SK-N-SH (cell line): ENCODE measurements at places on chromosomes 2 and 18.

DNA sequence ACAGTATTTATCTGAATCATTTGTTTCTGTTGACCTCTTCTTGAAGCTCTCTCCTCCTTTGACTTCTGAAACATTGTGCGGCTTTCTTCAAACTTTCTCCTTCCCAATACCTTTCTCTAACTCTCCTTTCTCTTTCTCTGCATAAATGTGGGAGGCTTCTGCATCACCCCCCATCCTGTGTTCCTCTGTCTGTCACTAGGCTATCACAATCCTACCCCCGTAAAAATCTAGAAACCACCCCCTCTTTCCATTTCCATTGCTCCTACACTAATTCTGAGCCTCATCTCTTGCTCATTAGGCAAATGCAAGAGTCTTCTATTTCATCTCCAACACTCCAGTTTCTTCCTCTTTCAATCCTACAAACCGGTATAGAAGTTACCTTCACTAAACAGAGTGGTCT is 32.2 kb upstream of the ZNF385B start:
- DNase-seq = no peak

GRCh38 chr2:240576436-240577205 is 8.3 kb downstream of the RNPEPL1 start:
- DNase-seq = no peak

GRCh38 chr2:10426726-10427617 is 21.2 kb downstream of the ODC1 start:
- DNase-seq = peak; percentile 31

- no peak for DNase-seq
Observed at GRCh38 chr2:66109419-66109818, 325.5 kb upstream of the MEIS1 start.

- DNase-seq = peak; percentile 83
Observed at GRCh38 chr18:3012136-3013023, 564 bp downstream of the LPIN2 start.

DNA sequence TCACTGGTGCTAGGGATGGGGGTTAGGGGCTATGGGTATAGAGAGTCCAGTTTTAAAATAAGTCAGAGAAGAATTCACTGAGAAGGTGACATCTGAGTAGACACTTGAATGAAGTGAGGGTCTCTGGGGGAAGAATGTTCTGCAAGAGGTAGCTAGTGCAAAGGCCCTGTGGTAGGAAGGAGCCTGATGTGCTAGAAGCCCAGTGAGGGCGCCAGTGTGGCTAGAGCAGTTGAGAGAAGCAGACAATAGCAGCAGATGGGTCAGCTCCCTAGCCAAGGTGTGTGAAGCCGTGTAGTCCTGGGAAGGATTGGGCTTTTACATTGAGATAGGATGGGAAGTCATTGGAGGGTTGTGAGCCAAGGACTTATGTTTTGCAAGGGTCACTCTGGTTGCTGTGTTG is 105.8 kb upstream of the PELI1 start:
- no peak for DNase-seq

- no peak for DNase-seq
Observed at GRCh38 chr2:102387763-102388546, 32.4 kb downstream of the IL18R1 start.

GRCh38 chr18:76927223-76927725 is 104.9 kb downstream of the ZNF236 start:
- DNase-seq = no peak

DNA sequence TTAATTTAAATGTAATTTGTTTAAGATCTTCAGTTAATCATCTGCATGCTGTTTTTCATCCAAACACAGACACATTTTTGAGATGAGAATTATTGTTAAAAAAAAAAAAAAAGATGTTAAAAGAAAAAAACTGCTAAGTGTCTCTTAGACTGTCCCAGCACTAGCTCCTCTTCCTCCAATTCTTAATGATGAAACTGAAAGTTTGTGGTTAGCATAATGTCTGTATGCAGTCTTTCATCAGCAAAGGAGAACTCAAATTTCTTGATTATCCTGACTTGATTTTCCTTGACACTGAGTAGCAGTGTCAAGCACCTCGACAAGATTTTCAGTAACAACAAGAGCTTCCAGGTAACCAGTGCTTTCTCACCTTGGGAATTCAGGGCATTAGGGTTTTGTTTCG is 274.4 kb downstream of the LRRTM1 start:
- DNase-seq = no peak

GRCh38 chr2:208346756-208347155 is 59.8 kb upstream of the PTH2R start:
- DNase-seq = no peak

DNA sequence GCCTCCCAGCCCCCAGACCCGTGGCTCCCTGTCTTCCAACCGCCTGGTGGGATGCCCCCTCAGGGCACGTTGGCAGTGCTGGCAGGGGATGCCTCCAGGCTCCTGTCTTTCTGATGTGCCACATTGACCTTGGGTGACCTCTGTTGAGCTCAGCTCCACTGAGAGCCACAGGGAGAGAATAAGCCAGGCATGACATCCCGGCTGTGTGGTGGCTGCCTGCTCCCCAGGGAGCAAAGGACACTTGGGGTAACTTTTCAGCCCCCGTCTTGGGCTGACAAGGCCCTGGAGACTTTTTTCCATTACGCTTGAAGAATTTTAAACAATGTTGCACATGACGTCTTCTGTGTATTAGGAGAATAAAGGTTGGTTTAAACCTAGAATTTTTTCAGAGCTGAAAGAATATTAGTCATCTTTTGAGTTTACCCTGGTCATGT is 246.0 kb downstream of the TSN start:
- DNase-seq = no peak

DNA sequence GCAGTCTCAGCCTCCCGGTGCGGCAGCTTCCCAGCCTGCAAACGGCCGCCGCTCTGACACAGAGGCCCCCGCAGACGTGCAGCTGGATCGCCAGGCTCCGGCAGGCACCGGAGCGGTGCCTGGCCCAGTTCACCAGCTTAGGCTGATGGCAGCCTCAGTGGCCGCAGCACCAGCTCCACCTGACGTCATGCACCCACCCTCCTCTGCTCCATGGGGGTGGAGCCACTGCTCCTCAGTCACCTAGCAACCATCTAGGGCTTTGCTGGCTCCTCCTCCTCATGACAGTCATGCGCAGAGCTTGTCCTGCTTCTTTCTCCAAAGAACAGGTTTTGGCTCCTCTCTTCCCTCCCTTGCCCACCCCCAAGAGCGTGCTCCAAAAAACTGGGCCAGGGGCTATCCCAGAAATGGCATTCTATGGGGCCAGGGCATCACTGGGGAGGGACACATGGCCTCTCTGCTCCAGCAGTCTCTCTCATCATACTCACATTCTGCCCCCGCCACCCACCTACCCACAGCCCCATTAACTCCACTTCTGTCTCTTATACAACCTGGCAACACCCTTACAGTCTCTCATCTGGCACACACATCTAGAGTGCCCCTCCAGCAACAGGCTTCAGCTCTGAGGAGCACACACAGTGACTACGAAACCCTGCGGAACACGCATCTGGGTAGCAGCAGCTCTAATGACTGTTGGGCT is 5.5 kb downstream of the DCTN1 start:
- DNase-seq = peak; percentile 99

GRCh38 chr18:56389190-56389589 is 249.2 kb downstream of the TXNL1 start:
- DNase-seq = no peak

GRCh38 chr2:62550461-62550860 is 44.5 kb upstream of the TMEM17 start:
- no peak for DNase-seq

GRCh38 chr2:24971286-24971535 is 544 bp downstream of the DNAJC27 start:
- DNase-seq = no peak

DNA sequence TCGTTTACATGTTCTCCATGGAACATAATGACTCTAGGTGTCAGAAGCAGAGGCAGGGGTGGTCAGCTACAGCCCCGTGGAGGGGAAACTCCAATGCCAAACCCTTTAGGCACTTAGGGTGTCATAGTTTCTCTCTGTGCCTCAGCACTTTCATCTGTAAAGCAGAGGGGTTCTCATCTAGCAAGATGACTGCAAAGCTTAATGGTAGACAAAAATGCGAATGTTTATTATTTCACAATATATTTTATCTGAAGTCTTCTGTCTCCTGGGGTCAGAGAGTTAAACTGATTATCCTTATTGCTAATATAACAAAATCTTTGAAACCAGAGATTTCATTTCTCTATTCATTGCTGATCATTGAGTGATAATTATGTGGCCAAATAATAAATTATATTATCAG is 522.5 kb downstream of the TSN start:
- no peak for DNase-seq

- DNase-seq = no peak
Observed at GRCh38 chr2:25585189-25585588, 88.2 kb downstream of the DTNB start.

DNA sequence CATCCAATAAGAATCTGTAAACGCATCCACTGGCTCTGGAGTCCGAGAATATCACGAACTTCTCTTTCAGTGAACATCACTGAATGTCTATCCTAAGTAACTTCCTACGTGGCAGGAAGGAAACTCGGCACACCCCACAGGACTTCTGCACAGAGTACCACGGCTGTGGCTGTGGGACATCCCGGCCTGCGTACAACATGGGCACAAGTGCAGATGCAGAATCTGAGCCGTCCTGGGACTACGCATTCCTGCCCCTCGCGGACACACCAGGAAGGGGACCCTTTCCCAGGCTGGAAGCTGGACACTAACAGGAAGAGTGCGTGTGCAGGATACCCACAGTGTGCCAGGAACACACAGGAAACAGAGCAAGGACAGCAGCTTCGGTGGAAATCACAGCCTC is 60.6 kb downstream of the ZNF516 start:
- DNase-seq = no peak
